ENCODE measurements at places on chromosomes 3 and 15.

DNA sequence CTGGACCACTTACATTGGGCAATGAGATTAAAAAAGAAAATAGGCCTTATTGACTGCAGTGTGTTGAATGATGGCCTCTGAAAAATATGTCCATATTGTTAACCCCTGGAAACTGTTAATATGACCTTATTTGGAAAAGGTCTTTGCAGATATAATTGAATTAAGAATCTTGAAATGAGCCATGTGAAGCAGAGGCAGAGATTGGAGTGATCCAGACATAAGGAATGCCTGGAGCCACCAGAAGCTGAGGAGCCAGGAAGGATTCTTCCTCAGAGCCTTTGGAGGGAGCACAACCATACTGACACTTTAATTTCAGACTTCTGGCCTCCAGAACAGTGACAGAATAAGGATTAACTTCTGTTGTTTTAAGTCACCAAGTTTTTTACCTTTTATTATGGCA lies 510.4 kb upstream of the AGTR1 start:
- DNase-seq = no peak

DNA sequence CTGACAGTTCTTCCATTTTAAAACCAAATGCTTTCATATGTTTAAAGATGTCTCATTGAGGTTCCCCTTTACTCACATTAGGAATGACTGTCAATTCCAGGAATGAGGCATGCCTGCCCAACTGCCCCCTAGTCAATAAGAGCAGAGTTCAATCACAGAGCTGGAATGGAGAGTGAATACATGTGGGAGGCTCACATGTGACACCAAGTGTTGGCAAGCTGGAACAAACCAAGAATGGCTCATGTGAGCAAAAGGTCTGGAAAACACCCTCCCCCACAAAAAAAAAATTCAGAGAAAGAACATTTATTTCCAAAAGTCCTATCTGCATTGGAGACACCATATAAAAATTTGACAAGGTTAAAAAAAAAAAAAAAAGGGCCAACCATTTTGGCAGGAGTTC lies 3.7 kb downstream of the PBRM1 start:
- DNase-seq = no peak

DNA sequence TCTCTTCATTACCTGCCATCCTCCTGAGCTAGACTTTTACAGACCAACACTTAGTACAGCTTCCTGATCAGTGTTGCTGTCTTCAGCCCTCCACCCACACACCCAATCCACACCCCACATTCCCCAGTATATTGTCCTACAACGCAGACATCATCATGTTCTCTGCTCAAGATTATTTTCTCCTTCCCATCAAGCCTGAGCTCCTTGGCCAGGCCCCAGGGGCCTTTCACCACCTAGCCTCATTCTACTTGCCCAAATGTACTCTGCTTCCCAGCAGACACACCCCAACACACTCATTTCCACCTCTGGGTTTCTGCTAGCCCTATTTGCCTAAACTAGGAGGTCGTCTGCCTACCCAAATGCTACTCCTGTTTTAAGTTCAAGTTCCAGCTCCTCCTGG lies 37.0 kb downstream of the DAPK2 start:
- DNase-seq = no peak

- no peak for DNase-seq
These were observed 73.5 kb upstream of the XCR1 start for GRCh38 chr3:46100812-46101211.

GRCh38 chr15:51226576-51227210 lies 111.7 kb downstream of the CYP19A1 start:
- DNase-seq = no peak

DNA sequence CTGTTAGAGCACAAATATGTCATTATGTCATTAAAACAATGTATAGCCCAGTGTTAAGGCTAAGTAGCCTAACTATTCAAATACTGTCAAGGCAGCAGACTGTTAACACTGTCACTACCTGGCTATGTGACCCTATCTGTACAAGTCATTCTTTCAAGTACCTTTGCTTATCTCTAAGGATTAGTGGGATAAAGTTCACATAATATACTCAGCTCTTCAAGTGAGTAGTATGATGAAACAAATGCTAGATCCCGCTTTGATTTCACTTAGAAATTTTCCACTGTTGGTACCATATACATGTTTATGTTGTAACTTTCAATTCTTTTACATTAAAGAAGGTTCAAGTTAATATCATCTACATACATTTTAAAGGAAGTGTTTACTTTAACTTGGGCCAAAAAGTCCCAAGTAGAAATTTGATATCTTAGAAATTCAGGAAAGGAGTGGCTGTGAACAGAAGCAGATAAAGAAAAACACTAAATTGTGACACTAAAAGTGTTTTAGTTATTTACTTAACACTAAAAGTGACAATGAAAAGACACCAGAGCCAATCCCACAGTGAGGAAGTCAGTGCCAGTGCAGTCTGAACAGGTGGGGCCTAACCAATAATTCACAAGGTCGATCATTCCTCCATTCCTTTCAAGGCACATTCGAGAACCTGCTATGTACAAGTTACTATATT lies 4.8 kb upstream of the RFX7 start:
- DNase-seq = no peak

- no peak for DNase-seq
These were observed 520.0 kb downstream of the GABRG3 start for GRCh38 chr15:27490867-27491595.
